ENCODE measurements at places on chromosomes 3 and 15.

DNA sequence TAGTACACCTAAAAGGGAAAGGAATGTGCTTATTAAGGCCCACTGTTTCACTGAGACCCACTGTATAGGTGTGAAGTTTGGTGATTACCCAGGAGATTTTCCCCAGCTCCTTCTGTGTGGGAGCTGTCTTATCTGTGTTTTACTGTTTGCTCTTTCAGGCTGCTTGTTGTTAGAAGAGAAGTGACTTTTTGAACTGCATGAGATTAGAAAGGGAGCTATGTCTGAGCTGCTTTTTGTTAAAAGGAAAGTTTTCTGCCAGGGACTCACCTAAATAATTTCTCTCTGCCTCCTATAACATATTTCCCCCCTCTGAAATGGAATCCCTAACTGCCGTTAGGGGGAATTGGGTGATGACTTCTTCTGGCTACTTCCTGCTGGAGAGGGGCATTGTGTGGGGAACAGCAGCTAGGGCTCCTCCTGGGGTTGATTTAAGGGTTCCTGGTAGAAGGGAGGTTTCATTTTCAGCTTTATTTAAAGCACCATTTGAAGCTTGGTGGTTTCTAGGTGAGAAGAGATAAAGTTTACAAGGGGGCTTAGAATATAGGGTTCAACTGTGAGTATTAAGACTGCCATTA, 77.1 kb upstream of the ATP11B start:
- no peak for DNase-seq

- DNase-seq, result no peak
Measured at GRCh38 chr3:13236557-13237173, 163.4 kb upstream of the IQSEC1 start.

- DNase-seq, result no peak
Measured at GRCh38 chr15:67103869-67104268, 38.5 kb downstream of the SMAD3 start.

DNA sequence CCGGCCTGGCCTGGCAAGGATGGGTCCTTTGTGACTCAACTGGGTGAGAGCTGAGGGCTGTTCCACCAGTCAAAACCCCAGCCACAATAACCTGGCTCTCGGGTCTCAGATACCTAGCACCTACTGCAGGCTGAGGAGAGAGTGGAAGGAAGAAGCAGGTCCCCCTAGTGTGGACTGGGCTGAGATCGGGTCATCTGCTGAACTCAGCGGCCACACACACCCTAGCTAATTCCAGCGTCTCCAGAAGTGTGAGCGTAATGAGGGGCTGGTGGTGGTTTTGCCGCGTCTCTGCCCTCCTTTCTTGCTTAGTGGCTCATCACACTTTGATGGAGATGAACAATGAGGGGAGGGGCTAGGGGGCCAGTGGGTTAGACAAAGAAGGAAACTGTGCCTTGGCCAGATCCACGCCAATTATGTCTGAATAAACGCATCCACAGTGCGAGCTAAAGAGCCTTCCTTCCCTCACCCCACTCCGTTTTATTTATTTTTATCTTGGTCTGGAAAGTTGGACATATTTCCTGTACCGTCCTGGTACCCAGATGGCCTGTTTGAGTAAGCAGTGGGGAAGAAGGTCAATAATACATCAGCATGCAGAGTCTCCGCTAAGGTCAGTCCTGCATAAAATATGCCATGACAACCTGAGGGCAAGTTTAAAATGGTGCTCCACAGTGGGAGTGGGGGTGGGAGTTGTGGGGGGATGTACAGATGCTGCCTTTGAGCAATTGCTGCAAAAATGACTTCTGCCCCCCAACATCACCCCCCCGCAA, 370.0 kb downstream of the WDR72 start:
- DNase-seq, result no peak

GRCh38 chr3:12585970-12586369, 29.1 kb downstream of the MKRN2 start:
- no peak for DNase-seq

- DNase-seq, result no peak
Measured at GRCh38 chr15:74829486-74829885, 3.1 kb downstream of the CPLX3 start.

All from NCI-H748 treated with DMSO at 0.1 percent for 48 hours (cell line).